ENCODE measurements at places on chromosomes 12 and 14.
A peak's percentile ranks its signal among the peaks of the same experiment; 100 is the strongest.

DNA sequence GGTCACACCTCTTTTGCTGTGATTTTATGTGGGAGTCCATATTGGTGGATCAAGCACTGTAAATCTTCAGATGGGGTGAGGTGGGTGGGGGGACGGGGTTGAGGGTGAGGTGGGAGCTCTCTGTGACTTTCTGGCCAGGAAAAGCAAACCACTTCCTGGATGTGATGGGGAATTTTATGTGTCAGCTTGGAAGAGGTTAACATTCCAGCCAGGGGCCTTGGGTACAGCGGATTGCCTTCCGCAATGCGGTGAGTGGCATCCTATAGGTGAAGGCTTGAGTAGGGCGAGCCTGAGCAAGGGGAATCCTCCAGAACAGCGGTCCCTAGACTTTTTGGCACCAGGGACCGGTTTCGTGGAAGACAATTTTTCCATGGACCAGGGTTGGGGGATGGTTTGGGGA, 36.2 kb downstream of the DLK1 start:
- DNase-seq: no peak

- peak; percentile 36 for DNase-seq
Observed at GRCh38 chr14:49769171-49769570, 1.2 kb downstream of the KLHDC2 start.

DNA sequence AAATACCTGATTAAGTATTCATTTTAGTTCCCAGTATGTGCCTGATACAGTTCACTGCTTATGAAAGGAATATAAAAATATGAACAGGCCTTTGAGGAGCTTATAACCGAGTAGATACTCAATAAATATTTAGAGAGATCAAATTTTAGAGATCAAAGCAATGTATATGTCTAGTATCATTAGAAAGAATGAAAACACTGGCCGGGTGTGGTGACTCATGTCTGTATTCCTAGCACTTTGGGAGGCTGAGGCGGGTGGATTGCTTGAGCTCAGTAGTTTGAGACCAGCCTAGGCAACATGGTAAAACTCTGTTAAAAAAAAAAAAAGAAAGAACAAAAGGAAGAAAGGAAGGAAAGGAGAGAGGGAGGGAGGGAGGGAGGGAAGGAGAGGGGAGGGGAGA, 113.2 kb upstream of the EEA1 start:
- no peak for DNase-seq

- DNase-seq: no peak
Observed at GRCh38 chr14:93286212-93286890, 46.5 kb downstream of the BTBD7 start.

DNA sequence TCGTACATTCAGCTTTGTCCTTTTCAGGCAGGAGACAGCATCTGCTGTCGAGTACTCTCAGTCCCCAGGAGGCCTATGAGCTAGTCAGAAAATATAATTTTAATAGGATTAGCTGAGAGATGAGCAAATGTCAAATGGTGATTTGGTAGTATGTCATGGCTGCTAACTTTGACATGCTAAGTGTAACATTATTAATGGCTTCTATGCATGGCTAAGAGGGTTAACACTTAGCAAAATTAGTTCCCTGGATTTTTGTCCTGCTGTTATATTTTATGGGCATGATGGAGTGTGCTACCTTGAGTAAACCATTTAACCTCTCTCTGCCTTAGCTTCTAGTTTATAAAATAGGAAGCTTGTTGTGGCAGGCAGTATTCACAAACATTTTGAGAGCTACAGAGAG, 2.9 kb upstream of the PCNX1 start:
- DNase-seq: no peak

- no peak for DNase-seq
Observed at GRCh38 chr12:127295630-127296029, 971.3 kb upstream of the TMEM132C start.

DNA sequence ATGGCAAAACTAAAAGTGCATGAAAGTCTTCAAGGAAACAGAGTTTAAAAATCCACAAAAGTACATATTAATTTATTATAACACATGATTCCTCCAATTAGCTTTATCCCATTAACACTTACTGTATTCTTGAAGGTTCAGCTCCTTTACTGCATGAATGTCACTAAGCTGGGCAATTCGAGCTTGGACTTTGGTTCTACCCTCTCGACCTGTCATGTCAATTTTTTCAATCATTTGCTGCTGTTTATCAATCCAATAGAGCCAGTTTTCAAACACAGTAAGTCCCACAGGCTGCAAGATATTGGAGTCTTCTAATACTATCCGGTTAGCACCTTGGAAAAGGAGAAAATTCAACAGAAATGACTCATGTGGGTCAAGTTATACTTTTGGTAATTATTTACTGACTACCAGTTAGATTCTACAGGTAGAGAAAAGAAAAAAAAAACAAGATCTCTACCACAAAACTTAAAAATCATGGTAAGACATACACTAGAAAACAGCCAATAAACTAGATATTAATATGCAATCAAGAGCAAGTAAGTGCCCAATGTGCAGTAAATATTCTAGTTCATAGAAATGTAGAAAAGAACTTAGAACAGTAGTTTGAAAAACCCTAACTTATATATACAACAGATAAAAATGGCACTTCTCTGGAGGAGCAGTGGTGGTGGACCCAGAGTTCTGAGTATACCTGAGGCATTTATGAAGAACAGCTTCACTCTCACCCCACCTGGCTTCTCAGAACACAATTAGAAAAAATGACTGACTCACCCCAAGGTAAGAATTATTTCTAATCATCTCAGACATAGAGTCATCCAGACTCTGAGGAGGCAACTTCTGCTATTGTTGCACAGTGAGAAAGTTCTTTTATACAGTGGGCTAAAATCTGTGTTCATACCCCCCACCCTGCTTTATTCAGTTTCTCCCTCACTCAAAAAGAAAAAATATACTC, 67.7 kb downstream of the BCL2L14 start:
- no peak for DNase-seq

GRCh38 chr12:40819436-40820108, 127.3 kb downstream of the CNTN1 start:
- no peak for DNase-seq

DNA sequence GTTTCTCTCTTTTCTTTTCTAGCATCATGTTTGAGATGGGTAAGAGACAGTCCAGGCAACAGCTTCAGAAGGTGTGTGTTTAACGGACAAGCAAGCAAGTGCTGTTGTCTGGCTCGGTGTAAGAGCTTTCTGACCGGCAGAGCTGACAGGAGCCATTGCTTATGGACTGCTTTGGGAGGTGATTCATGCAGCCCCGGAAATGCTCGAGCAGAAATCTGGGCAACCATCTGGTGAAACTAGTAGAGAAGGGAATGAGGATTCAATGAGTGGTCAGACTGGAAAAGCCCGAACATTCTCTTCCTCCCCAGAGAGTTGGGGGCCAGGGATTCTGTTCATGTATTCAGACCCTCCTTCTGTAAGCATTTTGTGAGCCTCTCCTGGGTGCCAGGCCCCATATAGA, 24.4 kb downstream of the TUNAR start:
- no peak for DNase-seq

- no peak for DNase-seq
Observed at GRCh38 chr12:57852200-57852599, 5.7 kb upstream of the CTDSP2 start.

- no peak for DNase-seq
Observed at GRCh38 chr14:95697764-95698163, 11.5 kb downstream of the TCL1B start.

- DNase-seq: no peak
Observed at GRCh38 chr14:86604561-86604960, 1074.6 kb downstream of the FLRT2 start.

DNA sequence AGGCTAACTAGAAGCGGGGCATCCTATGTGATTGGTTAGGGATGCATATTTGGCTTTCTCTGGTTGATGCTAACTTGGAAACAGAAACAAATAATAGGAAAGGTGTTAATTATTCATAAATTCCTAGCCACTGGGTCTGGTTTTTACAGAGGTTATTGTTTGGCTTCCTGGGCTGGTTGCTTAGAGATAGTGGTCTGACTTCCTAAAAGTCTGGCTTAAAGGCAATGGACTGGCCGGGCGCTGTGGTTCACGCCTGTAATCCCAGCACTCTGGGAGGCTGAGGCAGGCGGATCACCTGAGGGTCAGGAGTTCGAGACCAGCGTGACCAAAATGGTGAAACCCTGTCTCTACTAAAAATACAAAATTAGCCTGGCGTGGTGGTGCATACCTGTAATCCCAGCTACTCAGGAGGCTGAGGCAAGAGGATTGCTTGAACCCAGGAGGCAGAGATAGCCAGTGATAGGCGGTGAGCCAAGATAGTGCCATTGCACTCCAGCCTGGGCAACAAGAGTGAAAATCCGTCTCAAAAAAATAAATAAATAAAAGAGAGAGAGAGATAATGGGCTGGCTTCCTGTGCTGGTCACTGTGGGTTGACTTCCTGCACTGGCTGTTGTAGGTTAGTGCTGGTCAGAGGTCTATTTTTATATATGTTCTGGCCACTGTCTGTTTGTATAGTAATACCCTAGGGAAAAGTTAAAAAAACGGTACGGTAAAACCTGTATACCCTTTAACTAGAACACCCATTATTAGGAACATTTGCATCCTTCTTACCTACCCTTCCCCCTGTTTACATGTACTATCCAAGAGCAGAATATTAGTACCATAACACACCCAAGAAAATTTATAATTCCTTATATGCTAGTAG, 24.1 kb downstream of the OR6S1 start:
- DNase-seq: no peak

GRCh38 chr14:100532906-100533655, 54.1 kb downstream of the BEGAIN start:
- DNase-seq: no peak

DNA sequence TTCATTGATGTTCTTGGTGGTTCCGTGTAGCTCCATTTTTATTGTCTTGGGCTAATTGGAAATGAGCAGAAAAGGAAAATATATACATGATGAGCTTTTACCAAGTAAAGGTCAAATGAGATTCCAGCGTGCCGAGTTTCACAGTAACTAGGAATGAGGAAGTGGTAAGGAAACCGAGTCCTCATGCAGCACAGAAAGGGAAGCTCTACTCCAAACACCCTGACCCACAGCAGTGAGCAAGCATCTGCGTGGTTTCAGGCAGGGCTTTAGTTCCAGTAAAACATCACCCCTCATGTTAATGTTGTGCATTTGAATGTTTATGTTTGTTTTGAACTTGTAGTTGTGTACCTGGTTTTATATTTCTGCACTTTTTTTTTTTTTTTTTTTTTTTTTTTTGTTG, 208.0 kb downstream of the SLC41A2 start:
- DNase-seq: no peak

GRCh38 chr12:125129591-125130255, 64.5 kb downstream of the AACS start:
- DNase-seq: no peak

DNA sequence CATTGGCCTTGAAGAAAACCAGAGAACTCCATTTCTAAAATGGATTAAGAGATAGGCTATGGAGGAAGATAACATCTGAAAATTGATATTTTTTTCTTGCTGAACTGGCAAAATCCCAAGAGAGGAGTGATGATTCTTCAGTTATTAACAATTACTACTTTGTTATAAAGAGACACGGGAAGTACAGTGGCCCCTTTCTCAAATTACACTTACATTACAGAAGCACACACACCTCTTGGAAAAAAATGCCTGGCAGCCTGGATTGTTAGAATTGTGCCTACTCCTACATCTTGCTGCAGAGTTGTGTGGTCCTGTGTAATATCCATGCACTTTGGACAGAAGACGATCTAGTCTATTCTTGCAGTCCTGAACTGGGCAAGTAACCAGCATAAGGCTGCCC, 71.7 kb downstream of the TGFB3 start:
- no peak for DNase-seq

DNA sequence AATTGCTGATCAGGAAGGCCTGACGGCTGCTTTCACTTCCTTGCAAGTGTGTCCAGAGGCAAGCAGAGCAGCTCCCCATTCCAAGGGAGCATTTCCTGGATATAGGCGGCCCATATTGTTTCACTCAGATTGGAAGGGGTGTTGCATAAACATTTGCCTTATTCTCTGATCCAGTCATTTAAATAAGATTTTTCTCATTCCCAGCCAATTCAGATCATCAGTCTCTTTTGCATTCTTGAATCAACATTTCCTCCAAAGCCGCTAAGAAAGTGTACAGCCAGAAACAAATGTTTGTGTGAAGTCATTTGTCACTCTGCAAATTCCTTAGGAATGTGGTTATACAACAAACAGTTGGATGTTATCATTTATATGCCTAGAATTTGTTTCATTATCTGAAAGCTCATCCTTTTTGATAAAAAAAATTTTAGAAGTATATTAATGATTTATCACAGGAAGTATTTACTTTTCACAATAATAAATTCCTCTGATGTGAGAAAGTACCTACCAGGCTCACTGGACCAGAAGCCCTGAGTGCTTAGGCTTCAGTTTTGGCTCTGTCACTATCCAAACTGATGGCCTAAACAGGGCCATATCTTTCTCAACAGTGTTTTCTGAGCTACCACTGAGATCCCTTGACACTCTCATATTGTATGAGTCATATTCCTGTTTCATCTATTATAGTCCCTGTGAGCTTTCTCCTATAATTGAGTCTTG, 379.6 kb downstream of the CCDC91 start:
- no peak for DNase-seq

DNA sequence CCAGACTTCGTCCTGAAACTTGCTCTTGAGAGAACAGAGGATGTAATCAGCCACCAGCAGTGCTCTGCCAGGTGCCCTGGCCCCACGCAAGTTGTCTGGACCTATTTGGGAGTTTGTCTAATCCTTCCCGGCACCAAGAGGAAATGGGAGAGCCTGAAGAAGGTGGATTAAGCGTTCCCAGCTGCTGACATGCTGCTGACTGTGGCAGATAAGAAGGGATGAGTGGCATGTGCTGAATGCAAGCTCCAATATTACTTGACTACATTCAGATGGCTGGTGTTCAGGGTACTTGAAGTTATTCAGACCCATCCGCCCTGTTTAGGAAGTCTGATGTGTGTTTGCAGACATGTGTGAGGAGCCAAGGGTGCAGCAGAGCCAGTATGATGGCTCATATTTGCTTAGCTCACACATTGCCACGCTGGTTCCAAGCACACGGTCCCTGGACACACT, 440.6 kb upstream of the CCDC196 start:
- DNase-seq: no peak
